GM19239 (cell line): ENCODE measurements at places on chromosomes 7 and 10.

DNA sequence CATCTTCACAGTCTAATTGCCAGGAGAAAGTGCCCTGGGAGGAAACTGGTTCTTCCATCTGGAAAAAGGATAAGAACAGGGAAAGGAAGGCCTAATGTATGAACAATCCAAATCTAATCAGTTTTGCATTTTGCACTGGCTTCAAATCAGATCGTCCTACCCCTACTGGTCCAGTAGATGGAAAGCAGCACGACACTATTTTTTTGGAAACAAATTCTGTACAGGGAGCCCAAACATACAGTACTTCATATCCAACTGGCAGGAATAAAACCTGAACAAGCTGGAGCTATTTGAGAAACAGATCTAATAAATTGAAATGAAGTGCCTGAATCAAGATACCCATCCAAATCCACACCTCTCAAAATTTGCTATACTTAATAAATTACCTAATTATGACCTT is 36.5 kb downstream of the ETV1 start:
- no peak for DNase-seq

GRCh38 chr10:21517134-21518031 is 8.1 kb downstream of the SKIDA1 start:
- no peak for DNase-seq

DNA sequence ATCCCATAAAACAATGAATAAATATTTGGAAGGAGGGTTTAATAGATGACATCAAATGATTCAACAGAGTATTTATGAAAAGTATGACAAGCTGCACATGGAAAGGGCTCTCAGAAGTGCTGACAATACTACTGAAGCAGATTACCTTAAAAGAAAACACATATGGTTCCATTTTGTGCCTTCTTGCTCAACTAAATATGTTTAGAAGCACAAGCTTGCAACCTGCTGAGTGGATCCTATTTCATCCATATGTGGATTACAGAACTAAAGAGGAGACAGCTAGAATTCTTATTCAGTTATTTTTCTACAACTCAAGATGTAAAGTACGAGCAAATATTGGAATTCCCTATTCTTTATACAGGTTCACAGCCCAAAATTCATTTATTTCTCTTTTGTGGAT is 340.6 kb downstream of the TFEC start:
- no peak for DNase-seq

DNA sequence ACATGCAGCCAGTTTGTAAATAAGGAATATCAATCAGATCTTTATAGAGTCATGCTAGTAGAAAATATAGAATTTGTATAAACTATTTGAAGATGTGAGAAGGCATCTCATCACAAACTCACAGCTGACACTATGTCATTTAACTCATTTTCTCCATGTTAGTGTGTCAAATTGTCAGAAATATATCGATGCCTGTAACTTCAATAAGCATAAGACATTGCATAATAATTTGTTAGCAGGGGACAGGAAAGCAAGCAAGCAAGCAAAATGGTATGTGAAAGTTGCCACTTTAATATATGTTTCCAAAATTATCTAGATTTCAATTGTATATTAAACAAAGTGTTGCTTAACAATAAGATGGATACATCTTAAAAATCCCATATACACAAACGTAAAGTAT is 571.0 kb downstream of the ARL4A start:
- no peak for DNase-seq

- DNase-seq = no peak
Observed at GRCh38 chr7:134852625-134853024, 73.2 kb downstream of the CALD1 start.
